ENCODE measurements at places on chromosomes 5 and 9.

DNA sequence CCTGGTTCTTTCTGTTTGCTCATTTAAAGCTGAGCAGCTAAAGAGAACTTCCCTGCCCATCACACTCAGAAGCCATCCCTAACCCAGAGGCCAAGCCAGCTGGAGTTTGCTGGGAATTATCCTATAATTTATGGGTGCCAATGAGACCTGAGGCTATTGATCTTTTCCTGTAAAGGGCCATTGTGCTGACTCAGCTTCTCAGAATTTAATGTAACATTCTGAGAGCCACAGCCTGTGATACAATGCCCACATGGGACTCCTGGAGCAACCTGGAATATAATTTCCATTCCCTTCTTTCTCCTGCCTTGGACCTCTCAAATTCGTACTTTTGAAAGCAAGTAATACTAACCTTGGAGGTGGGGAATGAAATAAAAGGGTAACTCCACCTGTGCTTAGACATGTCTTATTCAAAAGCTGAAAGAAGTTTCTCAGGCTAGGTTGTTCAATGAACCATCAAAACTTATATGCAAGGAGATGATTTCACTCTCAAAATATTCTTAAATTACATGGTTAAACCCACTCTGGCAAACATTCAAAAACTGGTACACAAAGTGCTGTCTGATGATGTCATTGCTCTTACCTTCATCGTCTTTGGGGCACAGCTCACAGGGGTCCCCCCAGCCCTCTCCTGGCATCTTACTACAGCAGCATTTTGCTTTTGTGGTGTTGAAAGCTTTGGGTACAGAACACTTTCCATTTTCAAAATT, 206.7 kb downstream of the SLC12A2 start:
- no peak for DNase-seq

DNA sequence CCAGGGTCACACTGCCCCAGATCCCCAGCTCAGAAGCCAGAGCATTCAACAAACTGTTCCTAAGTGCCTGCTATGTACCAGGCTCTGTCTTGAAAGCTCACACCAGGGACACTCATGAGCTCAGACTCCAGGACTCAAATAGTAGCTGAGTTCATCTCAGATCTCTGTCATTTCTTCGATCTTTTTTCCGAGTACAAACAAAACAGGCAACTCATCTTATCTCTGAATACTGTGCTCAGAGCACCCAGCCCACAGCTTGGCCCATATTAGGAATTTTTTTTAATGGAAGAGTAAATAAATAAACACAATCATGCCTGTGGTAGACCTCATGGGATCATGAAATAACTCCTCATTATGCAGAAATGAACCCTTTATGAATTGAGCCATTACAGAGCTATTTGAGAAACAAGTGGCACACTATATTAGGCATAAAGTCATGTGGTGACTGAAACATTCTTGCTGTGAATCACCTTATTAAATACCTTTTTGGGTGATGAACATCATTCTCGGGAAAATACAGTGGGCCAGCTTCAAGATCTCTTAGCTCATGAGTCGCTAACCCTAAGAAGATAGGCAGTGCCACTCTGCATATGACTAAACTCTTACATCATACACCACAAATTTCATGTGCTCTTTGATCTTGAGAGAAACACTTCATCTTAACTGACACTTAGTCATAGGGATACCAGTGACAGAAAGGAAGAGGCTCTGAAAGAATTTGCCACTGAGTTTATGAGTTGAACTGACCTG, 9.9 kb downstream of the SH3RF2 start:
- no peak for DNase-seq

- no peak for DNase-seq
These were observed at the start of gene TERT for GRCh38 chr5:1294835-1295649. Gene TERT, minus strand, starts transcription at chr5:1295068. Its CDS starts 79 bp downstream, at chr5:1294989.

DNA sequence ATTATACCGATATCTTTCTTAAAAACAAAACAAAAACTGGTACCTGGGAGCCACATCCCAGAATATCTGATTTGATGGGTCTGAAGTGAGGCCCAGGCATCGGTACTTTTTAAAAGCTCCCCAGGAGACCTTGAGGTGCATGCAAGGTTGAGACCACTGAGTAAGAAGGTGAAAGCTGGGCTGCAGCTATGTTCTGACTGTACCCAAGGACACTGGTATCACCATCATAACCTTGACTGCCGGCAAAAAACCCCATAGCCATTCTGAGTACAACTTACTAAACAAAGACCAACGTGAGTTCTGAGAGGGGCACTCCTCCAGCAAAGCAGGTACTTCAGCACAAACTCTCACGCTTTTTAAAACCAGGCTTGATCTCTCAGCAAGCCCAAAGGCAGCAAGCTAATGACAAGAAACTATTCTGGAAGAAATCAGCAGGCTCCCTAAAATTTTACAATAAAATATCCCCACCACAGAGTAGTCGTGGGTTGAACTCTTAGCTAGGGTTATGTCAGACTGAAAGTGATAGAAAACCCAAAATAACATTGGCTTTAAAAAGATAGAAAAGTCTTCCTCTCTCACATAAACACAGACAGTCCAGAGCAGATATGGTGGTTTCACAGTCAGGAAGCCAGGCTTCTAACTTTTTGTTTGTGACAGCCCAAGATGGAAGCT, 263.9 kb downstream of the SAXO1 start:
- no peak for DNase-seq

GRCh38 chr5:107483231-107484024, 187.3 kb downstream of the EFNA5 start:
- no peak for DNase-seq

DNA sequence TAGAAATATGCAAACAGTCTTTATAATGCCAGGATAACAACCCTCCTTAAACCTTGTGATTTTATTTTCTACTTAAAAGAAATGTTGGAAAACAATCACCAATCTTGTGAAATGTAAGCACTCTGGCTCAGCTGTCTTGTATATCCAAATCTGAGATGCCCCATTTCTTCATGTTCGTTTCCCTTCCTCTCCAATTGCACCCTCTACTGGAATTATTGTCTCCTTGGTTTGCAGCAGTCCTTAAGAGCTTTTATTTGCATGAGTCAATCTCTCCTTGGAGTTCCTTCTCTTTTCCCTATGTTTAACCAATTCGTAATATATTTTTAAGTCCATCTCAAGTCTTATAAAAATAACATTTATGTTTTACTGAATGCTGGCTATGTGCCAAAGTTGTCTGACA, 362.0 kb upstream of the CDH10 start:
- DNase-seq, result peak; percentile 31

GRCh38 chr5:149221731-149222342, 49.8 kb upstream of the AFAP1L1 start:
- DNase-seq, result no peak

DNA sequence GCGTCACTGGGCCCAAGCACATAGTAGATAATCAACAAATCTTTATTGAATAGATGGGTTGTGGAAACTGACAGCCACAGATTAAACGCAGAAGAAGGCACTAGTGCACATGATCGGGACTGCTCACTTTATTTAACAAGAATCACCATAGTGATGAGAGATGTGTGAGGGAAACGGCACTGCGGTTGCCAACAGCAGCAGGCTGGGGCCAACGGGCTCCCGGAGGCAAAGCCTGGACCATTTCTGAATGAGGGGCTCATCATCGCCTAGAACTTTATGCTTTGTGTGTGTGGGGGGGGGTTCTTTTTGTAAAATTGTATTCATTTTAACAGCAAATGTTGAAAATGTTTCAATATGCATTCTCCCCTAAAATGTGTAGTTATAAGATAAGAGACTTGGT, 61.9 kb upstream of the RUFY1 start:
- DNase-seq, result no peak

DNA sequence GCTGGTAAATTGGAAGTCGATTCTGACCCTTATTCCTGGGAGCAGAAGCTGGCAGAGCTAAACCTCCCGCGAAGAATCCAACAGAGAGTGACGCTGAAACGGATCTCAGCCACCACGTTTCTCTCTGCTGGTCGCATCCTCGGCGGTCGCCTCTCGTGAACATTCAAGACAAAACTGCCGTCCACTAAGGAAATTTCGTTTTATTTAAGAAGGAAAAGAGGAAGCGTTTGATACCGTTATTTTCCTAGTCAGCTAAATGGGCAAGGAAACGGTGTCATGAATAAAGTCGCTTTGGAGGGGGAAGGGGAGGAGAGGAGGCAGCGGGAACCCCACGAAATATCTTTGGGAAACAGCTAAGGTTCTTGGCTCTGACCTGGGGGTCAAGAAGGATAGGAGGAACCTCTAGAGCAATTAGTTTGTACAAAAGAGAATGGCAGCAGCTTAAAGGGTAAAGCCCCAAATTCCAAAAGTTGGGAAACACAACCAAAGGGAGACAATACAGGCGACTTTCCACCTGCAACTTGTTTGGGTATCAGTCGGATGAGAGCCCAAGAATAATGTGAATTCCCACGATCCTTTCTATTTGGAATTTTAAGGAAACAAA, 1.9 kb downstream of the FOXB2 start:
- no peak for DNase-seq
